ENCODE measurements at places on chromosomes 3 and 15.

DNA sequence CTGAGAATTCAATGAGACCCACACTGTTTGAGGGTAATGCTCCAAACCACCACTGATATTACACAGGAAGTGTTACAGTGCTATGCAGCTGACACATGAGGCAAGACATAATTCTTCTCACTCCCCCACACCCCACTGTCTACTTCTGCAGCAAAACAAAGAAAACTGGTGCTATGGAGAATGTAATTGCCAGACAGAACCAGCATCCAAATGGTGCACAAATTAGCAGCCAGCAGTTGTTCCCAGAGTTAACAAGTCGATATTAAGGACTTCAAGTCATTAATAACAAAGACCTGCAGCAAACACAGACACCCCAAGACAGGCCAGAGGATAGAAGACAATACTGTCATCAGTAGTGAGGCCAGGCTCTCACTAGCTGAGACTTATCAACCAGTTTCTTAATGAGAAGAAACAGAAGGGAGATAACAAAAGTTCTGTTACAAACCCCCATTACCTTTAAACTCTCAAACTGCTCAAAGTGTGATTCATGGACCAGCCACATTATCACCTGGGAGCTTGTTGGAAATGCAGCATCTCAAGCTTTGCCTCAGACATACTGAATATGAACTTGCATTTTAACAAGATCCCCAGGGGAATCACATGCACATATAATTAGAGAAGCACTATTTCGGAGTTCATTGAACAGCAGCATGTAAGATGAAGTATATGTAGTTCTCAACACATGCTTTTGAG is 58.7 kb upstream of the FNDC3B start:
- DNase-seq, result no peak
- no peaks in the 10 kb centered on the region for H3K4me1 ChIP-seq
- H3K27ac ChIP-seq, result no peak overlapping the region
- H3K27me3 ChIP-seq, result no peaks in the 10 kb centered on the region
- H3K36me3 ChIP-seq, result no peaks in the 10 kb centered on the region
- H3K4me3 ChIP-seq, result no peak overlapping the region

- peaks cover 20% of the 10 kb centered on the region for H3K4me1 ChIP-seq
- no peaks in the 10 kb centered on the region for H3K36me3 ChIP-seq
- DNase-seq, result no peak
Observed at GRCh38 chr3:129692743-129693142, 86.3 kb upstream of the PLXND1 start.

GRCh38 chr15:77846360-77846759 is 213.6 kb upstream of the LINGO1 start:
- H3K36me3 ChIP-seq, result no peaks in the 10 kb centered on the region
- no peak for DNase-seq
- no peak overlapping the region for H3K27ac ChIP-seq
- H3K27me3 ChIP-seq, result no peaks in the 10 kb centered on the region
- H3K4me3 ChIP-seq, result no peak overlapping the region

DNA sequence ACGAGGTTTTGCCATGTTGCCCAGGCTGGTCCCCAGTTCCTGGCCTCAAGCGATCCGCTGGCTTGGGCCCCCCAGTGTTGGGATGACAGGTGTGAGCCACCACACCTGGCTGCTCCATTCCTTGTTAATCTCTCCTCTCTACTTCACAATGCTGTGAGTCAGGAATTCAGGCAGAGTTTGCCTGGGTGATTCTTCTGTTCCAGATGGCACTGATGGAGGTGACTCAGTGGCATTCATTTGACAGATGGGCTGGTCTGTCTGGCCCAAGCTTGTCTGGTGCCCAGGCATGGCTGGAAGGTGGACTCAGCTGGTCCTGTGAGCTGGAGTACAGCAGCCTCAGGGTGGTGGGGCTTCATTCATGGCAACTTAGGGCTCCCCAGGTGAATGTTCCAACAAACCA is 43.2 kb downstream of the SLC6A20 start:
- DNase-seq, result no peak
- H3K27ac ChIP-seq, result no peak overlapping the region
- H3K4me1 ChIP-seq, result no peaks in the 10 kb centered on the region
- H3K27me3 ChIP-seq, result no peaks in the 10 kb centered on the region

DNA sequence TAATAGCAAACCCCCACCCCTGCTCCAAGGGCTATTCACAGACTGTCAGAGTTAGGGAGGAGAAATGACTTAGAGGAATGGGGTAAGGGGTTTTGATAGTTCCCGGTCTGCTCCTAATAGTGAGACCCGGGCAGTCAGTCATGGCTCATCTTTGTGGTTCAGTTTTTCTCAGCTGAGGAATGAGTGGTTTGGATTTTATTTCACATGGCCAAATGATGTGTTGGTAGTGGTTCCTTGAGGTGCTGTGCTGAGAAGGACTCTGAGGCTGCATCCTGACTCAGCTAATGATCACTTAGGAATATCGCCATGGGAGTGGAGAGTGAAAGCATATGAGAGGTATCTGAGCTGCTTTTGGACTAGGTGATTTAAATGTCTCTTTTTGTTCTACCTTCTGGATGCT is 80.2 kb downstream of the LPP start:
- no peak for DNase-seq
- no peak overlapping the region for H3K4me3 ChIP-seq
- peaks cover 8% of the 10 kb centered on the region for H3K36me3 ChIP-seq
- H3K4me1 ChIP-seq, result peaks cover 2% of the 10 kb centered on the region
- H3K27me3 ChIP-seq, result no peaks in the 10 kb centered on the region

DNA sequence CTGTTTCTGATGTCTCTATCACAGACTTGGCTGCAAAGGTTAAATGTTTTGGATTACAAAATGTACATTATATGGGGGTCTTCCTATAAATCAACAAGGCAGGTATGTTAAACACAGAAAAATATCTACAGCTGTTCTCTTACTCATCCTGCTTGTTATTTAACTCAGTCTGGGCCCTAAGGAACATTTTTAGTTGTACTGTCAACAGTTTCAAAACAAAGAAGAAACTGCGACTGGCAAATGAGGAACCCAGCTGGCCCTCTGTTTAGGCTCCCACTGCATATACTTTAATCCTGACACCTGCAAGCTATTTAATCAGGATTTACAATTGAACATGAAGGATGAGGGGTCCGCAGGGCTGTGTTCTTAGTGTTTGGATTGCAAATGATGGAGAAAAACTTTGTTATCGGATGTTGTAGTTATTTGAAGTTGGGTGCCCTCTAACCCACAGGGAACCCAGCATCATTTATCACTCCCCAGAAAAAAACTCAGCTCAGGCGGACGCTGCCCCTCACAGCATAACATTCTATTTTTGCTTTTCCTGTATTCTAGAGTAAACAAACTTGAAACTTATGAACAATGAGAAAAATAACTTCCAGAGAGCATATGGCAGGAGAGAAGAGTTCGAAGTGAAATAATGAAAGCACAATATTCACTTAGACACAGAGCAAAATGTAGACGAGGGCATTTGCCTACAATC is 91.2 kb downstream of the POLR2M start:
- no peak for DNase-seq
- no peak overlapping the region for H3K4me3 ChIP-seq
- H3K36me3 ChIP-seq, result no peaks in the 10 kb centered on the region
- H3K4me1 ChIP-seq, result no peaks in the 10 kb centered on the region
- peaks cover 8% of the 10 kb centered on the region for H3K27me3 ChIP-seq

GRCh38 chr15:63819645-63820044 is 14.1 kb downstream of the HERC1 start:
- no peak for DNase-seq
- no peak overlapping the region for H3K4me3 ChIP-seq
- peaks cover 2% of the 10 kb centered on the region for H3K4me1 ChIP-seq
- no peak overlapping the region for H3K27ac ChIP-seq
- H3K36me3 ChIP-seq, result no peaks in the 10 kb centered on the region

GRCh38 chr15:48532946-48533345 is 112.6 kb downstream of the FBN1 start:
- H3K27me3 ChIP-seq, result no peaks in the 10 kb centered on the region
- H3K4me3 ChIP-seq, result no peak overlapping the region
- peaks cover 1% of the 10 kb centered on the region for H3K4me1 ChIP-seq
- H3K27ac ChIP-seq, result no peak overlapping the region
- peaks cover 1% of the 10 kb centered on the region for H3K36me3 ChIP-seq

DNA sequence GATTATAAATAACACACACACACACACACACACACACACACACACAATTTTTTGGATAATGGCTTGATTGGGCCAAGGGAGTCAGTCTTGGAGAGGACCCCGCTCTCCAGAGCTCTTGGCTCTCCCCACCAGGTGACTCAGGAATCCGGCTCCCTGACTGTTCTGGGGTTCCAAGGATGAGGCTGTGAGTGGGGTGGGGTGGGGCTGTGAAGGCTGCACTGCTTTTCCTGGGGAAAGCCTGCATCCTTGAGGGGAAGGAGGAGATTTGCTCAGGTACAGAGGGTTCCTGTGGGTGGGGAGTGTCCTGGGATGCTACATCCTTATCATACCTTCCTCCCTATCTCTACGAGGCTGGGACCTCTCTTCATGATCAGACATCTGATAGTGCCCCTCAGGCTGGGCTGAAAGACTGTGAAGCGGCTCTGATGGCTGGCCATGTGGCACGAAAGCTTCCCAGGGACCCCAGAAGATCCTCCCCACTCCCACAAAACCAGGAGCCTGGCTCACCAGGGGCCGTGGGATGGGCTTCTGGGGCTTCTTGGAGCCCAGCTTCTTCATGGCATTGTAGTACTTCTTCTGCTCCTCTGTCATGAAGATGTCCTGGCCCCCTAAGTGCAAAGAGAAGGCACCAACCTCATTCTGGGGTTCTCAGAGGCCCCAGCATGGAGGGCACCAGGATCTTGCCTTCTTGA is 59.2 kb downstream of the EXOG start:
- no peak overlapping the region for H3K4me3 ChIP-seq
- no peaks in the 10 kb centered on the region for H3K4me1 ChIP-seq
- DNase-seq, result no peak
- H3K36me3 ChIP-seq, result no peaks in the 10 kb centered on the region
- no peaks in the 10 kb centered on the region for H3K27me3 ChIP-seq
- H3K27ac ChIP-seq, result no peak overlapping the region

- H3K27me3 ChIP-seq, result no peaks in the 10 kb centered on the region
- H3K36me3 ChIP-seq, result no peaks in the 10 kb centered on the region
- H3K4me3 ChIP-seq, result no peak overlapping the region
- no peak for DNase-seq
Observed at GRCh38 chr3:42683875-42684598, 1.3 kb upstream of the KLHL40 start.

GRCh38 chr3:52014613-52015012 is 18.9 kb upstream of the RPL29 start:
- no peak overlapping the region for H3K27ac ChIP-seq
- H3K4me3 ChIP-seq, result no peak overlapping the region
- H3K36me3 ChIP-seq, result no peaks in the 10 kb centered on the region

DNA sequence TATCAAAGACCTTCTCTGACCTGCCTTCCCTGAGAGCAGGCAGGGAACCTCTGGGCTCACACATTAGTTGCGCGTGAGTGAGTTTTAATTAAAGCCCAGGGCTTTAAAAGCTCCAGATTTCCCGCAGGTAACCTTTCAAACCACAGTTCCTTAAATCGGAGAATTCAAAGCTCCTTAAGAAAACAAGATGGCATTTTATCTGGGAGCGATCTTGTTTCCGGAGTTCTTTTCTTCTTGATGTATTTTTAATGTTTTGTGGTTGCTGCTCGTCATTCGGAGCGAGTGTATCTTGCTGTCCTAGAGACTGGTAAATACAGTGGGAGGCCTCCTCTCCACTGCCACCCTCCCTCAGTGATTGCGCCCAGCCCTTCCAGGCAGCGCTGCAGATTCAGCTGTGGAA is 284.3 kb downstream of the CLSTN2 start:
- no peak overlapping the region for H3K27ac ChIP-seq
- no peaks in the 10 kb centered on the region for H3K27me3 ChIP-seq
- H3K4me3 ChIP-seq, result no peak overlapping the region
- DNase-seq, result no peak

GRCh38 chr15:82611348-82611747 is 35.8 kb downstream of the CPEB1 start:
- DNase-seq, result no peak
- peaks cover 14% of the 10 kb centered on the region for H3K27me3 ChIP-seq
- H3K27ac ChIP-seq, result no peak overlapping the region
- no peak overlapping the region for H3K4me3 ChIP-seq
- no peaks in the 10 kb centered on the region for H3K4me1 ChIP-seq

GRCh38 chr15:39099524-39099923 is 481.4 kb upstream of the THBS1 start:
- no peaks in the 10 kb centered on the region for H3K27me3 ChIP-seq
- no peak overlapping the region for H3K27ac ChIP-seq
- no peaks in the 10 kb centered on the region for H3K36me3 ChIP-seq
- H3K4me3 ChIP-seq, result no peak overlapping the region

DNA sequence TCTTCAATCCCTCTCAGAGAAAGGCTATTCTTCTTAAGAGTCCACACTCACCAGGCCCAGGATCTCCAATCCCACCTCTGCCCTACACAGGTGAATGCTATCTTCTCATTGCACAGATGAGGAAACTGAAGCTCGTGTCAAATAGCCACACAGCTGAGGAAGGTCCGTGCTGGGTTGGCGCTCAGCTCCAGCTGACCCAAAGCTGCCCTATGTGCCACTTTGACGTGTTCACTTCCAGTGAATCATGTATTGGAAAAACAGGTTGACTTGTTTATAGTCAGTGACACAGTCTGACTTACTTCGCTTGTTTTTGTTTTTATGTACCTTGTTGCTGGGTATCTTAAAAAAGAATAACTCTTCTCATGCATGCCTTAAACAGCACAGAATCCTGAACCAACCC is 32.4 kb upstream of the ALDH1A3 start:
- no peak overlapping the region for H3K27ac ChIP-seq
- no peaks in the 10 kb centered on the region for H3K27me3 ChIP-seq
- DNase-seq, result no peak
- H3K4me1 ChIP-seq, result peaks cover 3% of the 10 kb centered on the region
- no peaks in the 10 kb centered on the region for H3K36me3 ChIP-seq
- no peak overlapping the region for H3K4me3 ChIP-seq

GRCh38 chr3:83625261-83625660 is 1333.5 kb upstream of the CADM2 start:
- no peak for DNase-seq
- no peaks in the 10 kb centered on the region for H3K27me3 ChIP-seq
- H3K4me1 ChIP-seq, result no peaks in the 10 kb centered on the region

- DNase-seq, result no peak
- H3K27me3 ChIP-seq, result no peaks in the 10 kb centered on the region
- H3K36me3 ChIP-seq, result no peaks in the 10 kb centered on the region
- H3K4me1 ChIP-seq, result no peaks in the 10 kb centered on the region
- no peak overlapping the region for H3K27ac ChIP-seq
- H3K4me3 ChIP-seq, result no peak overlapping the region
Observed at GRCh38 chr15:57609805-57610529, 18.3 kb downstream of the MYZAP start.

DNA sequence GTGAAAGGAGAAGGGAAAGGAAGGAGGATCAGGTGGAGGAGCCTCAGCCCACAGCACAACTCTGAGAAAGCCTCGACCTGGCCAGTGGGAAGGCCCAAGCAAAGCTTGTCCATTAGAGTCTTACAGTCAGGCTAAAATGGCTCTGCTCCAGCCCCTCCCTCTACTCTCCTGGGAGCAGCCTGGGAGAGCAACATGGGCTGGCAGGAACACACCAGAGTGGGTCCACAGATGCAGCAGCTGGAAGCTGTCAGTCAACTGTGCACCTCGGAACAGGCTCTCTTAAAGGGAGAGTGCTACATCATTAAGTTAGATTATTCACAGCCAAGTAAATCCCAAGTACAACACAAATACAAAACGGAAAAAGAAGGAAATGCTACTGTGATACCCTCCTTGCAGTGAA is 98.0 kb upstream of the LIMD1 start:
- no peak overlapping the region for H3K4me3 ChIP-seq
- H3K27ac ChIP-seq, result no peak overlapping the region
- H3K36me3 ChIP-seq, result peaks cover 79% of the 10 kb centered on the region
- no peaks in the 10 kb centered on the region for H3K4me1 ChIP-seq
- no peaks in the 10 kb centered on the region for H3K27me3 ChIP-seq
- DNase-seq, result no peak

- H3K27ac ChIP-seq, result no peak overlapping the region
- no peak for DNase-seq
- H3K27me3 ChIP-seq, result no peaks in the 10 kb centered on the region
- H3K36me3 ChIP-seq, result no peaks in the 10 kb centered on the region
Observed at GRCh38 chr3:143956838-143957237, 14.8 kb upstream of the DIPK2A start.

Data from neuronal stem cell (in vitro differentiated cells).